Articular chondrocyte of knee joint (primary cell): ENCODE measurements at places on chromosomes 7 and 10. TPM values are rescaled to one million over a fixed set of nuclear protein-coding genes. Genes with fewer than 3 reads are reported as not detected.

PIK3AP1 gene
- total RNA-seq: 0.26 and 0.32 TPM in 2 replicates

CNNM2 gene
- 5.5 and 6.9 TPM in 2 replicates for total RNA-seq

ARHGAP22 gene
- total RNA-seq: 41.2 and 61.0 TPM in 2 replicates

HYAL4 gene
- not detected in 2 replicates for total RNA-seq

INSYN2A gene
- 0.13 TPM in 1 of 2 replicates, not detected in the other for total RNA-seq

TMEM176A gene
- not detected in 2 replicates for total RNA-seq

STMP1 gene
- 27.6 and 35.9 TPM in 2 replicates for total RNA-seq

PNLIPRP2 gene
- total RNA-seq: not detected in 2 replicates

GIMAP4 gene
- 0.43 TPM in 1 of 2 replicates, not detected in the other for total RNA-seq

SPDYE1 gene
- not detected in 2 replicates for total RNA-seq

ZNF503 gene
- total RNA-seq: 17.0 and 24.2 TPM in 2 replicates

GNAI1 gene
- total RNA-seq: 7.1 and 7.4 TPM in 2 replicates

CPA1 gene
- 2.2 and 3.7 TPM in 2 replicates for total RNA-seq

GIMAP1 gene
- 0.13 TPM in 1 of 2 replicates, not detected in the other for total RNA-seq

PRKG1 gene
- 16.5 and 21.0 TPM in 2 replicates for total RNA-seq

CLRN3 gene
- total RNA-seq: not detected in 2 replicates

TMEM209 gene
- 23.5 and 26.2 TPM in 2 replicates for total RNA-seq

CNPY1 gene
- total RNA-seq: not detected in 2 replicates

ADRB1 gene
- not detected in 2 replicates for total RNA-seq

ZYX gene
- 25.1 and 34.1 TPM in 2 replicates for total RNA-seq

KCNMA1 gene
- 132 and 145 TPM in 2 replicates for total RNA-seq

NODAL gene
- total RNA-seq: not detected in 2 replicates

ATG9B gene
- total RNA-seq: 0.32 TPM in 1 of 2 replicates, not detected in the other

THNSL1 gene
- 4.2 and 5.7 TPM in 2 replicates for total RNA-seq

SAMD9 gene
- 32.9 and 70.8 TPM in 2 replicates for total RNA-seq

GDF10 gene
- total RNA-seq: 0.39 and 0.76 TPM in 2 replicates

MBL2 gene
- not detected in 2 replicates for total RNA-seq

SH3PXD2A gene
- 21.6 and 23.8 TPM in 2 replicates for total RNA-seq

TMEM120A gene
- total RNA-seq: 25.8 and 26.0 TPM in 2 replicates

CRTAC1 gene
- total RNA-seq: 4.7 and 5.8 TPM in 2 replicates

GSTK1 gene
- total RNA-seq: 92.3 and 94.9 TPM in 2 replicates

NYAP1 gene
- total RNA-seq: 1.1 and 1.8 TPM in 2 replicates

OPN1SW gene
- not detected in 2 replicates for total RNA-seq

IFIT2 gene
- total RNA-seq: 7.4 and 9.9 TPM in 2 replicates

HSPA12A gene
- 9.4 and 13.9 TPM in 2 replicates for total RNA-seq

TUBB8 gene
- total RNA-seq: not detected in 2 replicates

OLAH gene
- not detected in 2 replicates for total RNA-seq

CLDN3 gene
- 0.11 TPM in 1 of 2 replicates, not detected in the other for total RNA-seq
